ENCODE measurements at places on chromosomes 5 and 9.

DNA sequence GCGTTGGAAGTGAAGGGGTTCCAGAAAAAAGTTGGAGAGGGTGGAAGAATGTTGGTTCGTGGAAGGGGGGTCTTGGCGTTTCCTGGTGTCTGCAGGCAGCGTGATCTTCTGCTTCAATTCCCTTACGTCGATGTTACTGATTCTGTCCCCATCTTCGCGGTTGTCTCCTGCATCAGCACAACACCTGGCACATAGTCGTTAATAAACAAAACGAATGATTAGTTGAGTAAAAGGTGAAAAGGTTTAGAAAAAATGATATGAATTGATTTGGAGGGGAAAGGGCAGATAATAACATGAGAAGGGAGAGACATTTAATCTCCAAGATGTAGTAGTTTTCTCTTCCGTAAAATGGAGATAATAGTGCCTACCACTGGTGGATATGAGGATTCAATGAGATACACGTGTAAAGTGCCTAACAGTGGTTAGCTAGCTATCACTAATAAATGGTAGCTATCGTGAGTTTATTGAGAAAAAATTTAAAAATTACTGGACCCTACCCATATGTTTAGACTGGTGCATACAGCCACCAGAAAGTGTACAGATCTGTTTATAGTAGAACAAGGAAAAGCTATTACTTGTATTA, 556 bp downstream of the MTREX start:
- DNase-seq, result no peak

DNA sequence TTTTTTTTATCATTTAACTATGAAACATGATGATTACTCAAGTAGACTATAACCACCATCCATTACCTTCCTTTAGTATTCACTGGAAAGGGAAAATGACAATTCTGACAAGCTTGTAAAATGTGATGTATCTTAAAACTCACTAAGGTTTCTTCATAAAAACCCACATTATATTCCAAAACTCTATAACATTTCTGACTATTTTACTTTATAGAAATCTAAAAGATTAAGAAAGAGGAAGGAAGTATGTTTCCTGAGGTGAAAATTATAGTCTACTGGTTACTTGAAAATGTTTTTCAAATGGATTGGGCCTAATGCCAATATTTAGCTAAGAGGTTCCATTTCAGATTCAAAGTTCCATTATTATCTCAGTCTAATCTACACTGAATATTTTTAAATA, 1982.2 kb upstream of the C9orf72 start:
- no peak for DNase-seq

GRCh38 chr5:134153657-134154056, 23.1 kb downstream of the SKP1 start:
- DNase-seq, result no peak

DNA sequence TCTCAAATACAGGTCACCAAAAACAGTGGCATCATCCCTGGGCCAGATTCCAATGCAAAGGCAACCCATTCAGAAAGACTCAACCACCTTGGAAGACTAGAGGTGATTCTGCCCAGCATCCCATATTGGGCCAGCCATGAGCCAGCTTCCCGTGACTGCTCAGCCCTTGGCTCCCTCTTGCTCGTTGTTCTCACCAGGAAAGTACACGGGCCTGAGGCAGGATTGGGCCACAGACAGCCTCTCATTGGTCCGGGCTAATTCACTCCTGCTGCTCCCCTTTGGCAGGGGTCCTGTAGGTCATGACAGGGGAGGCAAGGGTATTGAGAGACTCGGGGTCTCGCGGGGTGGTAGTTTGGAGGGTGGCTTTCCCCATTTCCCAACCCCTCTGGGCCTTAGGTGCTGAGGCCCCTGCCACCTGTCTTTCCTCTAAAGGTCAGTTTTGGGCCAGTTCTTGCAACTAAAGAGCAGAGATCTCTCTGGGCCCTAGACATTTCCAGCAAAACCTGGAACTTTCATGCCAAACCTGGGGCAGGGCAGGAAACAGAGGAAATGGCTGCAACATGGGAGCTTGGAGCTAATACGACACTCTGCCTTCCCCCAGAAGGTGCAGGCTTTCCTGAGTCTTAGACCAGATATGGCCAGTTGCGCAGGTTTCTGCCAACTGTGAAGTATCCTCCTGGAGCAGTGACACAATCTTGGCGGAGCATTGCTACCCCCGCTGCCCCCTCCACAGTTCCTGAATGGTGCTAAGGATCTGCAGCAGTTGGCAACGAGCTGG, 22.0 kb upstream of the FGFR4 start:
- no peak for DNase-seq

GRCh38 chr5:74261866-74262265, 378.7 kb downstream of the ENC1 start:
- DNase-seq, result no peak

GRCh38 chr5:137269274-137269673, 229.9 kb downstream of the SPOCK1 start:
- DNase-seq, result no peak

GRCh38 chr5:123273984-123274383, 149.2 kb downstream of the CEP120 start:
- DNase-seq, result no peak

DNA sequence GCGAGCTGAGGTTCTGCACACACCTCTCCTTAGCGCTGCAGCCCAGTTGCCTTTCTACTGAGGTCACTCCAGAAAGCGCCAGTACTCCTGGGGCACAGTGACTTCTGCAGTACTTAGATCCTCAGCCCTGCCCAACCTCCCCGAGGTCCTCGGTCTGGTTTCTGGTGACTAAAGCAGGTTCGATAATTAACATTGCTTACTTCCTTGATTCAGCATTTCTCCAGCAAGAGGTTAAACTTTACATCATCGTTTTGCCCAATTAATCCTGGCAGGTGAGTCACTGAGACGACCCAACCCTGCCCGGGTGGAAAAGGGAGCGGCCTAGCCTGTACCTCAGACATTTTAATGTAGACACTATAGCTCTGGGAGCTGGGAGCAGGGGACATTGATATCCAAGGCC, 77.6 kb downstream of the PLAC8L1 start:
- DNase-seq, result no peak

DNA sequence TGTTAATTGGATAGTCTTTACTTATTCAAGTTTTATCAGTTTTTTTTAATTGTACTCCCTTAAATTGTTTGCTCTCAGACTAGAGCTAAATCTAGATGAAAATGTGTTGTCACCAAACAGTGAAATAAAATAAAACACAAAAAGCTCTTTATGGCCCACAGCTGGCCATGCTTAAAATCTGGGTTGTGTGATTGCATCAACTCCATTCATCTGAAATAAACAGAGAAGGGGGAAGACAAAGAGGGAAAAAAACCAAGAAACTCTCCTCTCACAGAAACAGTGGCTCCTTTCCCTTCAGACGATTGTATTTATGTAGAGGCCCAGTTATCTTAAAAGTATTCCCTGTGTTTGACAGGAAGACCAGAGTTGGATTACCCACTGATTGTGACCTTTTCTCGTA, 422.4 kb downstream of the IRX1 start:
- no peak for DNase-seq

DNA sequence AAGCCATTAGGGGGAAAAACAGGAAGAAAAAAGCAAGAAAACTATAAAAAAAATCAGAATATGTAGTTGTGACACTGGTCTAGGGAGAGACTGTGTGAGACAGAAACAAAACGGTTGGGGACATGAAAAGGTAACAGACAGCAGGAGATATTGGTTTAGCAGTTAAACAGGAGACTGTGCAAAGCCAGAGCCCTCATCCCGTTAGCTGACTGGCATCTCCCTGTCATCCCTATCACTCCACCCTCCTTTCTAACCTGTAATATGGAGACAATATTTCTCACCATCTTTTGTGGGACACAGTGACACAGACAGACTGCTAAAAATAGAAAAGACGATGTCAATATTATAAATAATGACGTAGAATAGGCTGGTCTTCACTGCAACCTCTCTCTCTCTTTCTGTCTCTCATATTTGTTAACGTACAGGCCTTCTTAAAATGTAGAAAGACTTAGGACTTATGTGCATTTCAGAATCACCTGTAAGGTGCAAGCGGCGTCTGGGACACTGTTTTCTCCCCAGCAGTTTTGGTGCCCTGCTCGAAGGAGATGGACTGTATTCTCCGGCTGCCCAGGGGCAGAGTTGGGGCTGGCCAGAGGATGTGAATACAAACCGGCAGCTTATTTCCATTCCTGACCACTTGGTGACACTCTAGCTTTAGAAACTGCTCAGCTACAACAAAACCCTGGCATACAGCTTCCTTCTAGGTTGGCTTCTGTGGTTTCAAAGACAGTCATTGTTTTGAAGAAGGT, 190.6 kb downstream of the MAT2B start:
- no peak for DNase-seq

All from NK-92 treated with Interleukin-12 subunit alpha and Interleukin-12 subunit beta, amount 100 ng/mL, for 24 hours (cell line).